ENCODE measurements at places on chromosomes 7 and 10. TPM values are rescaled to one million over a fixed set of nuclear protein-coding genes. Genes with fewer than 3 reads are reported as not detected.

Gene MBL2
- total RNA-seq, result not detected

GRCh38 chr10:128744092-128744491 is 617.9 kb upstream of the MKI67 start:
- no peaks in the 10 kb centered on the region for H3K4me1 ChIP-seq
- no peak for DNase-seq
- no peaks in the 10 kb centered on the region for H3K36me3 ChIP-seq

DNA sequence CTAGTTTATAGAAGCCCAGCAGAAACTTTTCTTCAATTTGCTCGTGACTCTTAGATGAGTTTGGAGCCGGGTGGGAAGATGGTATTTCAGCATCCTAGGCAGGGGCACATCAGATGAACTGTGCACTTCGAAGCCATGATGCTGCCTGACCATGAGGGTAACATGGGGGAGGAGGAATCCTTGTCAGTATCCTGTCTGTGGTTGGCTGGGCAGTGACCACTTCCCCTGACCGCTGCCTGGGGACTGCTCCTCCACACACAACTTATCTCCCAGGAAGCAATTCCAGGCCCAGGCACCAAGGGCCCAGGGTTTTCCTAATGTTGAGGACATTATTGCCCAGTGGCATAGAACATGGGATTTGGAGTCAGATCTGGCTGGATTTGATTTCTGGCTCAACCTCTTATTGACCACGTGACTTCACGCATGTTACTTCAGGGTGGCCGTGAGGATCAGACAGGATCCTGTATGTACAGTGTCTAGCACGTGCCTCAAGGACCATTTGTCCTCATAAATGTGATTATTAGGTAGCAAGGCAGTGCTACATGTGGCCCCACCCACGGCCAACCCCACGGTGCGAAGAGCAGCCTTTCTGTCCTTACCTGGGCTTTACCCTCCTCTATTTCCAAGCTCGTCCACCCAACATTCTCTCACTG is 65.2 kb downstream of the PTPRE start:
- no peaks in the 10 kb centered on the region for H3K4me1 ChIP-seq
- H3K4me3 ChIP-seq, result no peak overlapping the region
- DNase-seq, result no peak
- peaks cover 9% of the 10 kb centered on the region for H3K27me3 ChIP-seq
- H3K27ac ChIP-seq, result no peak overlapping the region

DNA sequence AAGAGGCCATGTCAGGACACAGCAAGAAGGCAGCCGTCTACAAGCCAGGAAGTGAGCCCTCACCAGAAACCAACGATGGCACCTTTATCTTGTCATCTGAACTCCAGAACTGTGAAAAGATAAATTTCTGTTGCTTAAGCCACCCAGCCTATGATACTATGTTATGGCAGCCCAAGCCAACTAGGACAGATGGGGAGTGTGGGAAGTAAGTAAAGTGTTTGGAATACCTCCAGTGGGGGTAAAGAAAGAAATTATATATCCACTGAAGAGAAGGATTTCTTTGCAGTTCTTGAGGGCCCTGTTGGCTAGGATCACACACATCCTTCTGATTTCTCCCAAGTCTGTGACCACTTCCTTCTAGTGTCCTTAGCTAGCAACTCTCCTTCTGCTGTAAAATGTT is 384.4 kb downstream of the TNS3 start:
- H3K4me1 ChIP-seq, result no peaks in the 10 kb centered on the region
- DNase-seq, result no peak
- no peak overlapping the region for H3K4me3 ChIP-seq
- no peaks in the 10 kb centered on the region for H3K27me3 ChIP-seq
- no peak overlapping the region for H3K27ac ChIP-seq

DNA sequence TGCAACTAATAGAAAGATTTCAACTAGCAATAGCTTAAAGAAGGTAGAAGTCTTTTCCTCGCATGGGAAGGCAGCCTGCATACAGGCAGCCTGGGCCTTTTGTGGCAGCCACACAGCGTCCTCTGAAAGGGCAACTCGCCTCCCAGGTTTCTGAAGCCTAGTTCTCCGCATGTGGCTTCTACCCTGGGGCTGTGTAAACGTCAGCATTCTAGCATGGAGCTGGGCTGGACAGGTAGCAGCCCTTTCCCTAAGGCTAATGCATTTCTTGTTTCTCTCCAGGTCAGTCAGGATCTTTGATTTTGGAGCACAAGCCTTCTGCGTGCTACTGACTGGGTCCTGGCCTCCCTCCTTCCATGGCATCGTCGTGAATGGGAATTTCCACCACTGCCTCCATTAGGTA is 23.8 kb upstream of the SEC61G start:
- no peak for DNase-seq
- H3K4me1 ChIP-seq, result no peaks in the 10 kb centered on the region
- no peaks in the 10 kb centered on the region for H3K36me3 ChIP-seq
- H3K4me3 ChIP-seq, result no peak overlapping the region

GRCh38 chr10:100742076-100742771 is 3.2 kb upstream of the PAX2 start:
- peaks cover 15% of the 10 kb centered on the region for H3K4me1 ChIP-seq
- DNase-seq, result no peak
- H3K4me3 ChIP-seq, result no peak overlapping the region
- peaks cover 2% of the 10 kb centered on the region for H3K36me3 ChIP-seq
- H3K27ac ChIP-seq, result no peak overlapping the region
- peaks cover 87% of the 10 kb centered on the region for H3K27me3 ChIP-seq

- H3K36me3 ChIP-seq, result no peaks in the 10 kb centered on the region
- no peaks in the 10 kb centered on the region for H3K4me1 ChIP-seq
- peaks cover 20% of the 10 kb centered on the region for H3K27me3 ChIP-seq
- no peak overlapping the region for H3K4me3 ChIP-seq
- no peak overlapping the region for H3K27ac ChIP-seq
- no peak for DNase-seq
These were observed 3.0 kb downstream of the PDK4 start for GRCh38 chr7:95593343-95593742.

Gene PIP
- not detected for total RNA-seq

Gene ZNF37A
- 30.3 TPM for total RNA-seq

GRCh38 chr10:24952143-24952706 is at the start of gene PRTFDC1:
TSS of gene PRTFDC1 (minus strand) at chr10:24952606. CDS start at chr10:24952575, 31 bp downstream.
- H3K4me1 ChIP-seq, result peaks cover 16% of the 10 kb centered on the region
- peak within 1 kb of the TSS; percentile 58 for H3K27ac ChIP-seq
- no peak for DNase-seq
- H3K36me3 ChIP-seq, result no peaks in the 10 kb centered on the region
- no peaks in the 10 kb centered on the region for H3K27me3 ChIP-seq
- H3K4me3 ChIP-seq, result peak within 1 kb of the TSS; percentile 79

DNA sequence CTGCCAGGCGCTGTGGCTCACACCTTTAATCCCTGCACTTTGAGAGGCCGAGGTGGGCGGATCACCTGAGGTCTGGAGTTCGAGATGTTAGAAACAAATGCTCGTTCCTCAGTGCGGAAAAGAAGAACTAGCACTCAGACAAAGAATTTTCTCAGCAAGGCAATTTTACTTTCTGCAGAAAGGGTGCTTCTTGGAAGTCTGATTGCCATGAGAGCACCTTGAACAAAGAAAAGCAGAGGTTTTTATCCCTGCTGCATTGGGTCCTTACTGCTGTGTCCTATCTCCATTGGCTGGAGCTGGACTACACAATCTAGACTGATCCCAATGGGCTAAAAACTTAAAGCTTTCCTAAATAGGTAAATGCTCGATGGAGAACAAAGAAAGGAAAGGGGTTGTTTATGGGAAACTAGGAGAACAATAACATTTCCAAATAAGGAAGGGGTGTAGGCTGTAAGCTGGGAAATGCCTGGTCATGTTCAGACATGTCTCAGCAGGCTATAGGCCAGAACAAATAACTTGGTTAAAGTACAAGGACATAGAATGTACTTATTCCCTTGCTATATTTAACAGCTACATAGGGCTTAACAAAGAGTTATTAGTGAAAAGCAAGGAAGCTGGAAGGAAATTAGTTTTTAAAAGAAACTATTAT is 26.1 kb upstream of the ACTR3B start:
- no peaks in the 10 kb centered on the region for H3K27me3 ChIP-seq
- no peak overlapping the region for H3K4me3 ChIP-seq
- no peaks in the 10 kb centered on the region for H3K4me1 ChIP-seq
- no peaks in the 10 kb centered on the region for H3K36me3 ChIP-seq
- H3K27ac ChIP-seq, result no peak overlapping the region
- no peak for DNase-seq

Gene CBLL1
- total RNA-seq, result 49.6 TPM

GRCh38 chr10:102399217-102400021 is 3.9 kb downstream of the NFKB2 start:
- peaks cover 49% of the 10 kb centered on the region for H3K36me3 ChIP-seq
- DNase-seq, result peak; percentile 86
- peak overlapping the region; percentile 90 for H3K4me3 ChIP-seq
- H3K27ac ChIP-seq, result peak overlapping the region; percentile 63

GRCh38 chr7:112056409-112056808 is 149.8 kb downstream of the DOCK4 start:
- no peak for DNase-seq
- no peak overlapping the region for H3K27ac ChIP-seq
- no peak overlapping the region for H3K4me3 ChIP-seq
- H3K4me1 ChIP-seq, result no peaks in the 10 kb centered on the region
- H3K27me3 ChIP-seq, result no peaks in the 10 kb centered on the region

DNA sequence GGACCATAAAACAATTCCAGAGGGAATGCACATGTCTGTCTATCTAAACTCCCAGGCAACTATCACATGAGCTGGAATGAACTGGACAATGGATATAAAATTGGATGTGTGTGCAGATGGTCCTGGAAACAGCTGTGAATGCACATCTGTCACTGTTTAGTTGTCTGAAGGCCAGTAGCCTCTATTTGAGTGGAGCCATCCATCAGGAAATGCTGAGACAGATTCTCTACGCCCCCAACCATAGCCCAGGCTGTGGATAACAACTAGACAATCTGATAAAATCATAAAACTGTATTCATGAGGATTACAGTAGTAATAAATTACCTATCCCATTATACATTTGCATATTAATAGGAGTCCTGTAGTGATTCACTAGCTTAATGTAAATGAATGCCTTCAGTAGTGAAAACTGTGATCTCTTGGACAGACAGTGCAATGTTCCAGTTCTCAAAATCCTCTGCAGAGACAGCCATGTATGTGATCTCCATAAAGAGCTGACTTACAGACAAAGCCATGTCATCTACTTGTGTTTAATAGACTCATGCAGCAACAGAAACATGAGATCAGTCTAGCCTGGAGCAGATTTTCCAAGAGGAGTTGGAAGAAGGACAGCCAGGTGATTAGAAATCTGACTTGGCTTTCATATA is 907.6 kb downstream of the KCNMA1 start:
- no peaks in the 10 kb centered on the region for H3K27me3 ChIP-seq
- H3K4me3 ChIP-seq, result no peak overlapping the region
- no peak for DNase-seq
- H3K4me1 ChIP-seq, result no peaks in the 10 kb centered on the region
- H3K36me3 ChIP-seq, result no peaks in the 10 kb centered on the region

GRCh38 chr7:138350701-138351357 is 109.2 kb upstream of the TRIM24 start:
- peaks cover 3% of the 10 kb centered on the region for H3K27me3 ChIP-seq
- H3K4me1 ChIP-seq, result no peaks in the 10 kb centered on the region
- no peaks in the 10 kb centered on the region for H3K36me3 ChIP-seq
- no peak overlapping the region for H3K27ac ChIP-seq

Gene TFR2
- 15.0 TPM for total RNA-seq

Data from activated T-helper 1 cell treated with anti-CD3 and anti-CD28 coated beads, Interleukin-12 subunit alpha, Interleukin-12 subunit beta, Interleukin-2, Interleukin-4 antibody, amounts not matched to agents 30 ng/mL and 10 ng/mL and 1 ng/mL, durations not matched to agents 14 hours and 24 hours and 36 hours (primary cell).